ENCODE measurements at places on chromosomes 3 and 15.

DNA sequence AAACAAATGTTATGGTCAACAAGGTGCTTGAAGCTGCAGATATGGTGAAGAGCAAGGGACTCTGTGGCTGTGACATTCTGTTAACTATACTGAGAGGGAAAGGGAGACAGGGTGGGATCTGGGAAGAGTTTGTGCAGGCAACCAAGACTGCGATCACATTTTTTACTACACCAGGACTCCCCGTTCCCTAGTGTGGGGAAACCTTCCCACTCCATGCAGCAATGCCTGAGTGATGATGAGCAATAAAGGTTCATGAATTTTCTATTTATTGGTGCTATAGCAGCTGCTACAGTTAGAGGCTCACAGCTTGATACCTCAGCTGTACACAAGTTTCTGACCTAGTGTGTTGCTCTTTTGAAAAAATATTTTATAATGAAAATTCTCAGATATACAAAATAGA lies 160.9 kb upstream of the SGO1 start:
- DNase-seq, result no peak

GRCh38 chr15:51346136-51346535 lies 4.7 kb downstream of the GLDN start:
- no peak for DNase-seq

- no peak for DNase-seq
Observed at GRCh38 chr3:63135367-63135766, 142.7 kb upstream of the SYNPR start.

DNA sequence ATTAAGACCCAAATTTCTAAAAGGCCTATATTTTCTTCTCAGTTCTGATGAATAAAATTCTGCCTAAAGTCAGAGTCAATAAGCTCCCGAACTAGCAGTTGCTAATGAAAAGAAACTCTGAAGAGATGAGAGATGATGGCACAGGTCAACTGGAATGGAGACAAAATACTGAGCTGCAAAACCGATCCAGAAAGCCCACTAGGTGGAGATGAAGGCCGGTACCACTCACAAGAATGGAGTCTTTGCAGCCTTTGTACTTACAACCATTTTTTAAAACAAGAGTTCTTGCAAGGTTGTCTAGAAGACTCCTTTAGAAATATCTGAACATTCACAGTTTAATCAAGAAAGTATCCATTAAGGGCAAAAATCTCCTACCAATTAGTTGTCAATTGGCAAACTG lies 119.9 kb upstream of the TJP1 start:
- DNase-seq, result no peak

- DNase-seq, result no peak
Observed at GRCh38 chr3:14214764-14215163, 36.1 kb downstream of the LSM3 start.

DNA sequence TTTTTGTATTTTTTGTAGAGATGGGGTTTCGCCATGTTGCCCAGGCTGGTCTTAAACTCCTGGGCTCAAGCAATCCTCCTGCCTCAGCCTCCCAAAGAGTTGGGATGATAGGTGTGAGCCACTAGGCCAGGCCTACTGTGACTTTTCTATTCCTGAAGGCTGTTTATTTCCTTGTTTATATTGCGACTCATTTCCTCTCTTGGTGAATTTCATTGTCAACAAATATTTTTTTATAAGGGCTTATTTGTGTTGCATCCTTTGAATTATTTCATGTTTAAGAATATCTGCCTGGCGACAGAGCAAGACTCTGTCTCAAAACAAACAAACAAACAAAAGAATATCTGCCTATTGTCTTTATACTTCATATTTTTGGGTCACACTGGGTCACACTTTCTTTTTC lies 29.4 kb upstream of the MCCC1 start:
- no peak for DNase-seq

DNA sequence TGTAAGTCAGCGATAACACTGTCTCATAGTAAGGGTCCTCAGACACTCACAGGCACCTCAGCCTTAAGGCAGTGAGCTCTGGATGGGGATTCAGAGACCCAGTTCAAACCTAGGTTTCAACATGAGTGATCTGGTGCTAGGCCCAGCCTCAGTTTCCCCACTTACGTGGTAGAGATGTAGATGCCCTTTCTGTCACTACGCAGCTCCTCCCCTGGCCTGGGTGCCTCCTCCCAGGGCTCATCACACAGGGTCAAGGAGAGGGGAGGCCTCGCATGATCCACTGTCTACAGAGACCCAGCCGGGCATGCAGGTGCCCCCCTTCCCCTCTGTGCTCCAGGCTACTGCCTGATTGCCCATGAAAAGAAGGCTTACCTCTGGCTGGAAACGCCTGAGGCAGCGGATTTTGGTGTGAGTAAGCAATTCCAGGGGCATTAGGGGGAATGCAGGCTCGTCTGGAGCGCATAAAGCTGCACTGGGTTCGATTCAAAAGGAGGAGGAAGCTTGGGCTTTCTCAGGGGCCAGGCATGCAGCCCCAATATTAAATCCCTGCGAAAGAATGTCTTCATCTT lies 69.8 kb upstream of the ANKRD34C start:
- DNase-seq, result no peak

DNA sequence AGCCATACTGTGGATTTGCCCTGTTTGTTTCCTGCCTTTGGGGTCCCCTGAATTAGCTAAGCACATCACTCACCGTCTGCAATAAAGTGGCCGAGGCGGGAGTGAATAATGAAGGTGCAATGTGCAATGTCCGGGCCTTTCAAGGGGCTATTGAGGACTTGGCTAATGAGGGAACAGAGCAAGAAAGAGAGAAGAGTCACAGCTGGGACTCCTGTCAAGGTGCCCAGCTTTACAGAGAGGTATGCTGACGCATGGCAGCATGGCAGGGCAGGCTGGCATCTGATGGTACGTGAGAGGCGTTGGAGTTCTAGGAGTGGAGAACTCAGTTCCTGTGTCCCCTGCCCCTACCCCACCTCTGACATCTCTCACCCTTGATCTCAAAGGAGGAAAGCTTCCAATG lies 13.8 kb upstream of the ATP2B2 start:
- DNase-seq, result no peak

- DNase-seq, result no peak
Observed at GRCh38 chr3:101892648-101893047, 43.3 kb downstream of the NFKBIZ start.

GRCh38 chr3:154766765-154767503 lies 313.2 kb upstream of the MME start:
- no peak for DNase-seq

DNA sequence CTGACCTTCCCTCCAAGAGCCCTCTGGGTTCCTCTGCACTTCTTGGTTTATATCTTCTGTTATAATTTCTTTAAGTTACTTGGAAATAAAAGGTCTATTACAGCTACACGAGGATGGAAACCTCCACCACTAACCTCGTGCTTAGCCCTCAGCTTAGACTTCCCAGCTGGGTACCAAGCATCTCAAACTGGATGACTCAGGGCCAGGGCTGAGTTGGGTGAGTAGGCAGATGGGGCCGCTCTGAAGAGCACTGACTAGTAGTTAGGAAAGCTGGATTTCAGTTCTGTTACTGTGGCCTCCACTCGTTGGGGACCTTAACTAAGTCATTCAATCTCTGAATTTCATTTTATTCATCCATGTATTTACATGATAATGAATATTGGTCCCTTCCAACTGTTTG lies 1036.6 kb downstream of the IGSF11 start:
- no peak for DNase-seq

- DNase-seq, result no peak
Observed at GRCh38 chr3:25294169-25294805, 133.8 kb upstream of the RARB start.

GRCh38 chr15:73387507-73388255 lies 18.9 kb upstream of the HCN4 start:
- DNase-seq, result no peak

DNA sequence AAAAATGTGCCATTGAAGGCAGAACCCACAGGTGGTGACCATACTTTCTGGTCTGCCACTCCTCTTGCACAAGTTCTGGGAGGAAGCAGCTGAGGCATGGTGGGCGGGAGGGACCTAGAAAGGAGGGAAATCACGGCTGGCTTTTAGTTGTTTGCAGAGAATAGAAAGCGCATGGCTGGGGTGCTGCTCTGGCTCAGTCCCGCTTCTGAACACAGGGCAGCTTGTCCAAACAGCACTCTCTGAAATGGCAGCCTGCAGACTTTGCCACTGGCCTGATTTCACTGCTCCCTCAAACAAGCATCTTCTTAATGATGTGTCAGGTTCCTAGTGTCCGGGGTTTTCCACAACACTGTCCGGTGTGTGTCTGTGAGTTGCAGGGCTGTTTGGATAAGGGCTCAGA lies 76.7 kb downstream of the AAGAB start:
- peak; percentile 33 for DNase-seq

DNA sequence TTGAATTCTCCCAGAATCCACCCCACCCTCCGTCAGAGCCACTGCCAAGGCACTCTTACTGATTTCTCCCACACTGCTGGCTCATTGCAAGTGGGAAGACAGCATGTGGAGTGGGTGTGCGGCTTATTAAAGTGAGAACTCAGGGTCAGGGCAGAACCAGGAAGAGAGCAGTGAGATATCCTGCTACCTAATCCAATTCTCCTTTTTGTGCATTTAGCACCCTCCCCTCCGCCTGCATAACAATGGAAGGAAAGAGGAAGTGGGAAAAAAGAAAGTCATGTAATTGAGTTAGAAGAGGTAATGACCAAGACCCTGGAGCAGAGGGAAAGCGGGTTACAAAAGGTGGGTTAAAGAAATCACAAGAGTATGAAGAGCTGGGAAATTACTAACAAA lies 27.8 kb upstream of the PIK3CB start:
- DNase-seq, result no peak

GRCh38 chr3:105353485-105354161 lies 13.1 kb upstream of the ALCAM start:
- peak; percentile 39 for DNase-seq

DNA sequence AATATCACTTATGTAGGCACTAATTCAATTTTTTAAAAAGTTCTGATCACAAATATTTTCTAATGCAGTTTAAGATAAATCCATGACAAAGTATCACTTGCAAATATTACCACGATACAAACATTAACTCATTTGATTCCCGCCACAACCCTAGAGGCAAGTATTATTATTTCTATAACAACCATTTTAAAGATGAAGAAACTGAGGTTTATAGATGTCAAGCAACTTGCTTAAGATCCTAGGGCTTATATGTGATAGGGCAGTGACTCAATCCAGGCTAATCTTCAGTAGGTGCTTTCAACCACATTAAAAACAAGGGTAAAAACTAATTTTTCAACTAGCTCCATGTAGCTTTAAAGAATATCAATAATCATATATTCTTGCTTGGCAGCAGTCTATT lies 1.7 kb downstream of the DYNC1LI1 start:
- no peak for DNase-seq

DNA sequence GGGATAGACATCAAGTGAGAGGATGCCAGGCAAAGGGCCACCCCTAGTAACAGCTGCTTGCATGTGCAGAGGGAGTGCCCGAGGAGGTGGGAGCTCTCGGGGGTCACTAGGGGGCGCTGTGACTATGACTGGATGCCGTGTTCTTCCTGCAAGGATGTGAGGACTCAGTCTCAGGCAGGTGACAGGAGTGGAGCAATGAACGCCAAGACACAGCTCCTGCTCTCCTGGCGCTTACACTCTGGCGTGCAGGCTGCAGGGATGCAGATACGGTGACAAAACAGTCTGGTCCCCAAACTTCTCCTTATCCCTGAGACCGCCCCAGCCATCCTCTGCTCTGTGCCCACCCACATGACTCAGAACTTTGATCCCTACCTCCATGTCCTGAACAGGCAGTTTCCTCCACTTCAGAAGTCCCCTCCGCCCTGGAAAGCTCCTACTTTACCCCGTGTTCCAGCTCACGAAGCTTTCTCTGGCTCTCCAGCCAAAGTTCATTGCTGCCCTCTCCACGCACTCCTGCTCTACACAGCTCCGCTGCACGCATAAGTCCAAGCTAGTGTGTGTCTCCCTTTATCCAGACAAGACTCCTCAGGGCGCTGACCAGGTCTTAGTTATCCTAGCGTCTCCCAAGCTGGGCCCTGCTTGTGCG lies 14.7 kb downstream of the RHOV start:
- peak; percentile 57 for DNase-seq

GRCh38 chr3:141439589-141439988 lies 47.2 kb upstream of the RASA2 start:
- DNase-seq, result no peak

DNA sequence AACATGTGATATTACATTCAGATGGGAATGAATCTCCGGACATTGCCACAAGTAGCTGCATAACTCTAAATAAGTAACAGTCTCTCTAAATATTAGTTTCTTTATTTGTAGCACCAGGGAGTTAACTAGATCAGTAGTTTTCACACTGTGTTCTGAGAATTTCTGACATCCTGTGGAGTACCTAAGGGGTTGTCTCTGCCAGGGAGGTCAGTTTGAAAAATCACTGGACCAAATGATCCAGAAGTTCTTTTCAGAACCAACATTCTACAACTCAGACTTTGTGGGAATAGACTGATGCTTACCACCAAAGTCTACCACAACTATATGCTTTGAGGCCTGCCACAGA lies 9.0 kb upstream of the ILDR1 start:
- DNase-seq, result no peak

GRCh38 chr15:78301828-78302227 lies 2.4 kb upstream of the SKIC8 start:
- DNase-seq, result no peak

GRCh38 chr3:171801738-171802589 lies 8.3 kb downstream of the PLD1 start:
- no peak for DNase-seq

GRCh38 chr15:52184721-52185120 lies 6.5 kb downstream of the GNB5 start:
- no peak for DNase-seq

GRCh38 chr3:20141851-20142250 lies 44.2 kb downstream of the SGO1 start:
- peak; percentile 83 for DNase-seq

DNA sequence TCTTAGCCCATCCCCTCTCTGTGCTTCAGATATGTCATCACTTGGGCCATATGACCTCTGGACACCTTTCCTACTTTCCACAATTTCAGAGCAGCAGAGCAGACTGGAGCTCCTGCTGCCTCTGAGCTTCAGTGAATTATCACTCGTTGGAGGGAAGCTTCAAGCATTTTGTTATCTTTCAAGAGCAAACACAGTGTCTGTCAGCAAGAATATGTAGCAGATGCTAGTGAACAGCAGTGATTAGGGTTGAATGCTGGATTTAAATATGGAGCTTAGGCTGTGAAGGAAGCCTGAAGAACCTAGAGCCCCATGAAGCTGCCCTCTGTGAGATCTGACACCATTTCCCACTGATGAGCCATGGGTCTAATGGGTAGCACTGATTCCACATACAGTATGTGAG lies 115.4 kb downstream of the UBE3A start:
- no peak for DNase-seq

DNA sequence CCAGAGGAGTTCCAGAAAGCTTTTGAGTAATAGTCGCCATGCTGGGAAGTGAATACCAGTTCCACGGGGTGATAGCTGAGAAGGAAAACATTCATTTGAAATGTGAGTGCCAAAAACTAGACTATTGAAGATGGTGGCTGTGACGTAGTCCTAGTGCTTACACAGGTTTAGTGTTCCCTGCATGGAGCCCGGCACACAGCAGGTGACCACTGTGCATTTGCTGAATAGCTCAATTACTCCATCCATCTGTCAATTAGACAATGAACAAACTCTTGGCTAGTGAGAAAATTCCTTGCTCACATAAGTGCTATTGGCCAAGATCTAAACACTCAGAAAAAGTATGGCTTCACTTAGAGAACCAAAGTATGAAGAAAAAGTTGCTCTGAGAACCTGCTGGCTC lies 448.1 kb upstream of the WNT5A start:
- DNase-seq, result no peak

GRCh38 chr3:113304856-113305540 lies 93.6 kb downstream of the BOC start:
- no peak for DNase-seq

- DNase-seq, result no peak
Observed at GRCh38 chr15:35595656-35596055, 49.7 kb upstream of the DPH6 start.

Data from left hindlimb (tissue), 1 donor.